Thoracic aorta (tissue), 2 donors: ENCODE measurements at places on chromosomes 13 and 19. TPM values are rescaled to one million over a fixed set of nuclear protein-coding genes. Genes with fewer than 3 reads are reported as not detected.

Gene TGFBR3L
- total RNA-seq, result not detected

GRCh38 chr13:71213252-71213821, 653.7 kb downstream of the DACH1 start:
- no peak overlapping the region for H3K27ac ChIP-seq
- H3K27me3 ChIP-seq, result no peaks in the 10 kb centered on the region
- no peak overlapping the region for H3K4me3 ChIP-seq
- DNase-seq, result no peak
- peaks cover 8% of the 10 kb centered on the region for H3K4me1 ChIP-seq

GRCh38 chr19:48543121-48543710, 8.8 kb upstream of the SULT2B1 start:
- no peak for DNase-seq
- no peaks in the 10 kb centered on the region for H3K27me3 ChIP-seq
- no peak overlapping the region for H3K4me3 ChIP-seq

DNA sequence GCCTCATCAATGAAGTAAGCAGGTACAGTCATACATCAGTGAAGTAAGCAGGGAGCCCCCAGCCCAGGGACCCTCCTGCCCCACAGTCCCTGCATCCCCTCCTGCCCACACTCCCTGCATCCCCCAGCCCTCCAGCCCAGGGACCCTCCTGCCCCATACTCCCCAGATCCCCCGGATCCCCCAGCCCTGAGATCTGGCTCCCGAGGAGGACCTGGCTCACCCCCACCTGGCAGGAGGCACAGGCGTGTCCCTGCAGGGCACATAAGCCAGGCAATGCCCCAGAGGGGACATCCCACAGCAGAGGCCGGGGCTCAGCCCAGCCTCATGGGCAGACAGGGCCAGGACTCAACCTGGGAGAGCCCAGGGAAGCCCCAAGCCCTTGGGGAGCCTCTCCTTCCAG, 53.6 kb upstream of the TPM4 start:
- H3K4me1 ChIP-seq, result no peaks in the 10 kb centered on the region
- no peak for DNase-seq
- no peak overlapping the region for H3K4me3 ChIP-seq
- H3K27ac ChIP-seq, result no peak overlapping the region
- H3K27me3 ChIP-seq, result no peaks in the 10 kb centered on the region

- H3K36me3 ChIP-seq, result peaks cover 8% of the 10 kb centered on the region
- H3K4me3 ChIP-seq, result peak overlapping the region; percentile 46
- H3K4me1 ChIP-seq, result peaks cover 26% of the 10 kb centered on the region
- H3K27ac ChIP-seq, result peak overlapping the region; percentile 88
Measured at GRCh38 chr13:49326222-49326917, 78.6 kb downstream of the CDADC1 start.

GRCh38 chr19:49981603-49982593, 20.9 kb upstream of the SIGLEC11 start:
- H3K27me3 ChIP-seq, result no peaks in the 10 kb centered on the region
- no peaks in the 10 kb centered on the region for H3K4me1 ChIP-seq
- H3K36me3 ChIP-seq, result peaks cover 52% of the 10 kb centered on the region
- no peak overlapping the region for H3K4me3 ChIP-seq
- no peak for DNase-seq
